Effector memory CD4-positive, alpha-beta T cell (primary cell): ENCODE measurements at places on chromosomes 3 and 15.

DNA sequence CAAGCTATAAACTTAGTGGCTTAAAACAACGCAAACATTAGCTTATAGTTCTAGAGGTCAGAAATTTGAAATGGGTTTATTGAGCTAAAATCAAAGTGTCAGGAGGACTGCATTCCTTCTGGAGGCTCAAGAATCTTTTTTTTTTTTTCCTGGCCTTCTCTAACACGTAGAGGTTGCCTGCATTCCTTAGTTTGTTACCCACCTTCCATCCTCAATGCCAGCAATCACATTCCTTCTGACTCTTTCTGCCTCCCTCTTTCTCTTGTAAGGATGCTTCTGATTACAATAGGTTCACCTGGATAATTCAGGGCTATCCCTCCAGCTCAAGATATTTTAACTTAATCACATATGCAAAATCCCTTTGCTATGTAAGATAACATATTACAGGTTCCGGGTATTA lies 24.8 kb downstream of the REC114 start:
- DNase-seq, result no peak

DNA sequence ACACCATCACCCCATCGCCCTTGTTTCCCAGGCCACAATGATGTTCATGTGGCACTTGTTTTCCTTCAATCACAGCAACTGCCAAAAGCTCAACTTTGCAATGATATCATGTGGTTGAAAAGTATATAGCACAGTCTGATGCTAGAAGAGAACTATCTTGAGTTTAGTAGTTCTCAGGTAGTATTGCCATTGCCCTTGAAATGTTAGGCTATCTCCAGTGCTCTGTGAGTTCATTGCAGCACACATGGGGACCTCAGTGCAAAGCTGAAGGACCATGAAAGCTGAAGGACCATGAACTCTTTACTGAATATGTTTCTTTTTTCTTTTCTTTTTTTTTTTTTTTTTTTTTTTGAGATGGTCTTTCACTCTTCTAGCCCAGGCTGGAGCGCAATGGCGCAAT lies 35.9 kb upstream of the SAMMSON start:
- no peak for DNase-seq

- DNase-seq, result no peak
These were observed 55.3 kb downstream of the RSRC1 start for GRCh38 chr3:158165141-158165655.

GRCh38 chr3:24373198-24373959 lies 121.3 kb downstream of the THRB start:
- DNase-seq, result no peak

- DNase-seq, result no peak
These were observed 456.6 kb upstream of the RBMS3 start for GRCh38 chr3:28824316-28824715.

DNA sequence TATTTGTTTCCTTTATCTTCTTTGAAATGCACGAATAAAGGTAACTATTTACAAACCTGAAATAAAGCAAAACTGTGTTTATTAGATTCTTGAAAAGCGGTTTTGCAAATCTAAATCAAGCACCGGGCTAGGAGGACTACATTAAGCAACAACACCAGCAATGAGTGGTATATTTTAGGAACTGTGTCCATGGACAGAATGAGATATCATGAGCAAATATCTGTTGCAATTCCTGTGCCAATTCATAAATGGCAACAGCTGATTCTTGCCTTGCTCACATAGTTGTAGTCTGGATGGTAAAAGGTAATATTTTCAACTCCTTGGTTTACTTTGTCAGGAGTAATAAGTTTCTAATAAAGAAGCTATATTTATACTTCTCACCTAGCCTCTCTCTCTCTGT lies 403.3 kb downstream of the LPP start:
- DNase-seq, result no peak

GRCh38 chr3:9008550-9009255 lies 45.4 kb upstream of the RAD18 start:
- DNase-seq, result no peak

- no peak for DNase-seq
These were observed 92.4 kb downstream of the GHSR start for GRCh38 chr3:172355836-172356235.

DNA sequence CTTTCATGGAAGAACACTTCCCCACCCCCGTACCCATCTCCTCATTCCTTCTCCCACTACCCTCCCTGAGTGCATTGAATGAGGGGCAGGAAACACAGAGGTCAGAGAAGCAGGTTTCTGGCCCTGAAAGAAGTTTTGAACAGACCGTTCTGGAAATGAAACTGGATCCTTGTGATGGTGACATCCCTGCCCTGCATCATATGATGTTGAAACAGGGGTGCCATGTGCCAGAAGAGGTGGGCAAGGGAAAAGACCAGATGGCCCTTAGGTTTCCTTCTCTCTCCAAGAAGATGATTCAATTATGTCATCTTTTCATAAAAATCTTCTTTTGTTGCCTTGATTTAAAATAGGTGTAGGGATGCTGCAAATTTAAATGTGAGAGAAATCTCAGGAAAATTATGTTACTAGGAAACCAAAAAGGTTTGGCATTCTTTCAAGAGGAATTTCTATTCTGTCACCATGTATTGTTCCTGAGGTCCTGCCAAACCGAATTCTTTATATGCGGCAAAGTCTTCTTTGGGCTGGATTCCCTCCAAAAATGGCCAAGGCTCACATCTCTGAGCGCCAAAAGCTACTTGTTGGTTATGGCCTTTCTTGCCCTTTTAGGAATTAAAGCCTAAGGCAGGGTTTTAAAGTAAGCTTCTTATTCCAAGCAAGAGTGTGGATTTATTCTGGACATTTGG lies 19.9 kb upstream of the TNFAIP8L3 start:
- no peak for DNase-seq

- DNase-seq, result no peak
These were observed 3.3 kb downstream of the COPG1 start for GRCh38 chr3:129252748-129253147.

GRCh38 chr3:4614070-4614469 lies 120.9 kb downstream of the ITPR1 start:
- DNase-seq, result no peak

DNA sequence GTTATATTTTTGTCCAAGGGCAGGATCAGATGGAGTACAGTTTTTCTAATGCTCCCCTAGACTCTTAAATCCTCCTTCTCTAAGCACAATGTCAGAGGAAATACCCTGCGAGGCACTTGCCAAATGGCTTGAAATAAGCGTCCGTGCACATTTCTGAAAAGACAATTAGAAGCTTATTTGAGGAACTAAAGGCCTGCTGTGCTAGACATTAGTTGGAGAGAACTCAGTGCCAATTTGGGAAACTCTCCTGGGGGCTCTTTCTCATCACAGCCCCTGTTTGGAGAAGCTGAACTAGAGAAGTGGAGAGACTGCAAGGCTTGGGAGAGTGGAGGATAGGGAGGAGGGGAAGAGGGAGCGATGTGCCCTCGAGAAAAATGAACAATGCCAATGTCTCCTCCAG lies 247.6 kb upstream of the C2CD4B start:
- no peak for DNase-seq

DNA sequence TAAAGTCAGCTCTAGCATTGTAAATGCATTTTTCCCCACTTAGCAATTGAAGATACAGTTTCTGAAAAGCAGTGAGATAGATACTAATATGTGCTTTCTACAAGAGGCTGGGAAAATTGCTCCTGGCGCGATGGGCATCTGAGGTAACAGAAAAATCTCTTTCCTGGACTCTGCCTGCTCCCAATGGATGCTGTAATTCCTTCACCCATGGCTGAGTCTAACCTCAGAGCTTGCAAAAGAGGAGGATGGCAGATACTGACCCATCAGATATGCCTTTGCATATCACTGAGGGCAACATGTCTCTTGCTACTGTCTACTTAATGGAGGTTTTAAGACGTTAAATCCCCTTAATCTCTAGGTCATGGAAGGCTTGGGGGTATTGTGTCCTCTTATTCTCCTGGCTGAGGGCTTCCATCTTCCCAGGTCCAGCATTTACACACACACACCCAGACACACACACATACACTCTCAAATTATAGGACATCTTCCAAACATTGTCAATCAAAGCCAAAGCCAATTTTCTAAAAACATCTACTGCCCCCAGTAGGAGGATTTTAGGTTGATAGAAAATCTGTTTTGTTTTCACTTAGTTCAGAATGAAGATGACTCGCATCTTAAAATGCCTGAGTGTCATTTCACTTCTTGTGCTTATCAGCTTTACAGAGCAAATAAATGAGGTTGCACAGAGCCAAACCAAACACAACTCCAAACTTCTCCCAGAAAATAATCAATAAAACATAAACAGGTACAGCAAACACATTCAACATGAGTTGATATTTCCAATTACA lies 2.4 kb downstream of the TRPM1 start:
- DNase-seq, result no peak

DNA sequence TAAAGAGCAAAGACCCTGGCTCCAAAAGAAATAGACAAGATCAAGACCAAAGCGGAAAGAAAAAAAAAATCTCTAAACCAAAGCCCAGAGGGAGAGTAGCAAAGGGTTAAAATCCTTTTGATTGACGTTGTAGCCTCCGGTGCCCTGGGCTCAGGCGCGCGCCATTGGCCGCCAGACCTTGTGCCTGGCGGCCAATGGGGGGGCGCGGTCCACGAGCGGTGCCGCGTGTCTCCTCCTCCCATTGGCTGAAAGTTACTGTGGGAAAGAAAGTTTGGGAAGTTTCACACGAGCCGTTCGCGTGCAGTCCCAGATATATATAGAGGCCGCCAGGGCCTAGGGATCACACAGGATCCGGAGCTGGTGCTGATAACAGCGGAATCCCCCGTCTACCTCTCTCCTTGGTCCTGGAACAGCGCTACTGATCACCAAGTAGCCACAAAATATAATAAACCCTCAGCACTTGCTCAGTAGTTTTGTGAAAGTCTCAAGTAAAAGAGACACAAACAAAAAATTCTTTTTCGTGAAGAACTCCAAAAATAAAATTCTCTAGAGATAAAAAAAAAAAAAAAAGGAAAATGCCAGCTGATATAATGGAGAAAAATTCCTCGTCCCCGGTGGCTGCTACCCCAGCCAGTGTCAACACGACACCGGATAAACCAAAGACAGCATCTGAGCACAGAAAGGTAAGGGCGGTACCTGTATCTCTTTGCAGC lies at the start of gene HES1:
HES1 (plus strand) TSS at position 343 of the 713 bp plus-strand sequence; CDS start at position 576, 233 bp downstream.
- DNase-seq, result no peak

GRCh38 chr15:78082106-78082742 lies 4.7 kb upstream of the TBC1D2B start:
- no peak for DNase-seq

- no peak for DNase-seq
These were observed 547 bp downstream of the WNT7A start for GRCh38 chr3:13879102-13879945.

DNA sequence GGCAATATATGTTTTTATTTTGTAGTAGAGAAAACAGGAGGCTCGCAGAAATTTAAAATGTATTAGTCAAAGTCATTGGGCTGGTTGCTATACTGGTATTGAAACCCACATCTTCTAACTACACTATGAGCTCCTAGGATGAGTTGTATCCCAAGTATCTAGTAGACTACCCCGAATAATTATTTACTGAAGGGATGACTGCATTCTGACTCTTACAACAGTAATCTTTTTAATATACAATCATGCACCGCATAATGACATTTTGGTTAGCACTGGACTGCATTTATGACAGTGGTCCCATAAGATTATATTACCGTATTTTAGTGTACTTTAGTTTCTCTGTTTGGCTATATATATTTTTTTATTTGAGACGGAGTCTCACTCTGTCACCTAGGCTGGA lies 15.3 kb downstream of the PIGB start:
- DNase-seq, result no peak

- DNase-seq, result no peak
These were observed 40.2 kb downstream of the ARPP21 start for GRCh38 chr3:35679409-35680080.

GRCh38 chr15:22978691-22979237 lies 1.4 kb downstream of the CYFIP1 start:
- DNase-seq, result no peak

GRCh38 chr3:103057003-103057402 lies 622.2 kb downstream of the ZPLD1 start:
- DNase-seq, result no peak

GRCh38 chr3:38004415-38005075 lies 14.0 kb downstream of the VILL start:
- peak; percentile 26 for DNase-seq

- DNase-seq, result no peak
These were observed 154.5 kb upstream of the SUCLG2 start for GRCh38 chr3:67808906-67809305.

GRCh38 chr3:36461597-36461996 lies 81.3 kb downstream of the STAC start:
- no peak for DNase-seq

GRCh38 chr3:106168962-106169750 lies 300.3 kb upstream of the CBLB start:
- DNase-seq, result no peak

- no peak for DNase-seq
These were observed 6.5 kb downstream of the TAGLN3 start for GRCh38 chr3:112005091-112005672.

GRCh38 chr15:92457471-92458041 lies 63.9 kb downstream of the ST8SIA2 start:
- no peak for DNase-seq

GRCh38 chr15:59550956-59551355 lies 60.6 kb upstream of the GCNT3 start:
- DNase-seq, result no peak

- DNase-seq, result no peak
These were observed 26.1 kb downstream of the TFRC start for GRCh38 chr3:196055683-196056270.

GRCh38 chr15:35181538-35181937 lies 96.4 kb upstream of the NANOGP8 start:
- no peak for DNase-seq

GRCh38 chr3:28906561-28907310 lies 374.1 kb upstream of the RBMS3 start:
- DNase-seq, result no peak

- DNase-seq, result no peak
These were observed at the start of gene TMIE for GRCh38 chr3:46701181-46701939. Gene TMIE (plus strand): TSS chr3:46701392. CDS start chr3:46701488, 96 bp downstream.

GRCh38 chr15:101827257-101827656 lies 15.3 kb downstream of the OR4F15 start:
- no peak for DNase-seq

DNA sequence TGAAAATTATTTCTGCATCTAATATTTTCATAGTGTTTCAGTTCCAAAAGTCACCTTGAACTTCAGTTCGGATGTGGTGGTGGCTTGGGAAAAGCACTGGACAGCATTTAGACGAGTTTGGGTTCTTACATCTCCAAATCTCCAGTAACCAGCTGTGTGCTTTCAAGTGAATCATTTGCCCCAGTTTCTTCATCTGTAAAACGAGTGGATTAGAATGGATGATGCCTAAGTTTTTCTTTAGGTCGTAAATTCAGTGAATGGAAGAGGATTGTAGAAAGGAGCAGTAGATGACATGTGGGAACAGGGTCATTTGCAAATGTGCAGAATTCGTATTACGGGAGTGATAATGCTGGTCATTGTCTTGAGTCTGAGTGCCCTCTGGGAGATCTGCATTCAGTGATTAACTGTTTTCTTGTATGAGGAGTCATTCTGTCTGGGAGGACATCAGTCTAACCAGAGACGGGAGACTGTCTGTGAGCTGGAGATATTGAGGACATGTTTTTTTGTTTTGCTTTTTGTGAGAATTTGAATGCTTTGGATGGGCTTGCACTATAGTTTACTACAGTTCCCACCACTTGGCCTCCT lies 641.6 kb upstream of the TBL1XR1 start:
- DNase-seq, result no peak
